ENCODE measurements at places on chromosomes 3 and 15.

DNA sequence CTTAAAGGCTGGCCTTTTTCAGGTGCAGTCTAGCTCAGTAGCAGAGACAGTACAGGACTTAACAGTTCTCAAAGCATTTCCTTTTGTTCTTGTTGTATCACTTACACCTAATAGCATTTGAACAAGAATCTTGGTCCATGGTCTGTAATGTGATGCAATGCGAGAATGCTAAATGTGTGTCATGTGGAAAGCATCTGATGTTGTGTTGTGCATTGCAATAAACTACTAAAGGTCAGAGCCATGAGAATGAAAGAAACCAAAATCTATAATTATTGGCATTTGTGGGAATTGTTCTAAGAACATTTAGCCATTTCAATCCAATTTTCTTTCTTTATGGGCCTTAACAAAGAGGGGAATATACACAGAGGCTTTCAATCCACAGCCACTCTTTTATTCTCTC is 324.5 kb upstream of the ROBO2 start:
- DNase-seq = no peak

DNA sequence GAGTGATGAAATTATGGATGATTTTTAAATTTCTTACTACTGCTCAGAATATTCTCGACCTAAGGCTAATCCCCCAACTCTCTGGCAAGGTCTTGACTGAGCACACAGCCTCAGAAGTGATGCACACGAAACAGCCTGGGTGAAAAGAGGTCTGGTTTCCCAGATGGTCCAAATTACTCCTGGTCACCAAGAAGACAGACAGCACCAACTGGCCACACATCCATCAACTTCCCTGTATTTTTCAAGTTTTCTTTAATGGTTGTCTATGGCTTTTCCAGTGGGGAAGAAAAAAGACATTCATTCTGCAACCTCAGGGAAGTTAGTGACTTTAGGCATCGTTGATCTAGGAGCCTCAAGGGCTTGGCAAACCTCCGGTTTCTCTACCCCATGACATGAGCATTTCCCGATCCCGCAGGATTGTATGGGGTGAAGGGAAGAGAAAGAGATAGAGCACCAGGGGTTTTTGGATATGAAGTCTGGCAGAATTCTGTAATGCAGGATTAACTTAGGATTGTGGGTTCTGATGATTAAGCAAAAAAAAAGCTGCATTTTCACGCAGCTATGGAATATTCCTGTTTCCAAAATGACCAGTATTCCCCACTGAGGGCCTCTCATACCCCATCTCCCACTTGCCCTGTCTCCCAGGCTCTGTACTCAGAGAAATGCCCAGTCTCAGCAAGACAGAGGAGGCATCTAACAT is 62.2 kb downstream of the UMPS start:
- no peak for DNase-seq

DNA sequence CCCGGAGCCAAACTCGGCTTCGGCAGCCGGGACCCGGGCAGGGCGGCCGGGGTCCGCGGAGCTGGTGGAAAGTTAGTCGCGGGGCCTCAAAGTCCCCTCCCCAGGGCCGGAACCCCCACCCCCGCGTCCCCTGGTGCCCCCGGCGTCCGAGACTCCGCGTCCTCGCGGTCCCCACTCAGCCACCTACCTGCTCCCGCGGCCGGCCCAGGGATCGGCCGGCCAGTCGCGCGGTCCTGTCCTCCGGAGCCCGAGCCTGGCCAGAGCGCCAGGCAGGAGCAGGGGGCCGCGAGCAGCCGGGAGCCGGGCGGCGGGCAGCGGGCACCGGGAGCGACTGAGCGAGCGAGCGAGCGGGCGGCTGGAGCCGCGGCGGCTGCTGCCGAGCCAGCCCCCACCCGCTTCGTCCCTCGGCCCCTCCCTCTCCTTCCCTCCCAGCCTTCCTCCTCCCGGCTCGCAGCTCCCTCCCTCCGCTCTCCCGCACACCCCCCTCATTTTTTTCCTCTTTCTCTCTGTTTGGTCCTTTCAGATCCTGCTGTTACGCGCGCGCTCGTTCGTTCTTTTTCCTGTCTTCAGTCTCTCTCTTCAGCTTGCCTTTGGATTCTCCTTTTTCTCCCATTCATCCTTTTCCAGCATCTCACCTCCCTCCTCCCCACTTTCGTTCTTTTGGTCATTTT is at the start of gene MEGF11:
Gene MEGF11 (minus strand): TSS at position 333 of the 671 bp plus-strand sequence. CDS start 125,347 bp downstream, outside the sequence.
- peak; percentile 24 for DNase-seq

- no peak for DNase-seq
Observed at GRCh38 chr3:161392853-161393252, 21.5 kb upstream of the SPTSSB start.

DNA sequence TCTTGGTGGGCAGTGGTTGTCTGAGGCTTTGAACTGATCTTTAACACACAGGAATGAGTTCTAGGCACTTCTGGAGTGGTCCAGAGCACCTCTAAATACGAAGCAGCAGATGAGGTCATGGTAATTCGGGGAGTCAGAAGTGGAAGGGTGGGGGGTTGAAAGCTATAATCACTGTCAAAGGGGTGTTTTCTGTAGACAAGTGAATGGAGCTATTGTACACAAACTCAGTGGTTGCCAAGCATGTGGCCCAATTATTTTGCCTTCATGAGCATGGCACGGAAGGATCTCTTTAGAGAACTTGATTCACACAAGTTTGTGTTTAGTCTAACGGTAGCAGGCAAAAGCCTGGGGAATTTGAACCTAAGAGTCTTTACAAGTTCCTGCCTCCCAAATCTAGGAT is 6.3 kb downstream of the FRMD5 start:
- no peak for DNase-seq

GRCh38 chr3:141739731-141740130 is 1.6 kb downstream of the RNF7 start:
- DNase-seq = no peak

- DNase-seq = no peak
Observed at GRCh38 chr3:177711637-177712036, 514.4 kb upstream of the TBL1XR1 start.

DNA sequence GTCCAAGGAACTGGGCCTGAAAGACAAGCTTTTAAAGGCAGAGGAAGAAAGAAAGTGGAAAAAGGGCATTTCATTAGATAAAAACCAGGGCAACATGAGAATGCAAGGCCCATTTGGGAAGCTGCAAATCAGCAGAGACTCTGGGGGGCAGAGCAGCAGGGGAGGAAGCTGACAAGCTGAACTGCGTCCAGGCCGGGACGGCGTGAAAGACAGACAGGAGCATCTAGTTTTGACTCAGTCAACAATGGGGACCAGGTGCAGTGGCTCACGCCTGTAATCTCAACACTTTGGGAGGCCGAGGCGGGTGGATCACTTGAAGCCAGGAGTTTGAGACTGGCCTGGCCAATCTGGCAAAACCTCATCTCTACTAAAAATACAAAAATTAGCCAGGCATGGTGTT is 69.9 kb downstream of the CDC25A start:
- no peak for DNase-seq

All from NB4 (cell line).